ENCODE measurements at places on chromosomes 13 and 19.

DNA sequence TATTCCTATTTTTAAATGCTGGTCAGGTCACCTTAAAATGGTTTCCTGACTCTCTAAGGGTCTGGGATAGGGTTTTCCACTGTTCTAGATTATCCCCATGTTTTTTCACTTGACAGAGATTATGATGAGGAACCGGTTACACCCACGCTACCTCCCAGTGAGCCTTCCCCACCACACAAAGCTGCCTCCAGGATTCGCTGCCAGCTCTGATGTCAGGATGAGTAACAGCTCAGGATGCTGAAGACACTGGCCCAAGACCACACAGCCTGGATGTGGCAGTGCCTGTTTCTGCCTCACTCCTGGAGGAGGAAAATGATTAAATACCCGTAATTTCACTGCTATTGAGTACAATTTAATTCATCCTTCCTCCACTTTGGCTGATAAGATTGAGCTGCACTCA is 22.9 kb downstream of the ZNF114 start:
- no peak for DNase-seq

- DNase-seq, result no peak
Measured at GRCh38 chr19:13899912-13900584, 5.9 kb downstream of the BRME1 start.

DNA sequence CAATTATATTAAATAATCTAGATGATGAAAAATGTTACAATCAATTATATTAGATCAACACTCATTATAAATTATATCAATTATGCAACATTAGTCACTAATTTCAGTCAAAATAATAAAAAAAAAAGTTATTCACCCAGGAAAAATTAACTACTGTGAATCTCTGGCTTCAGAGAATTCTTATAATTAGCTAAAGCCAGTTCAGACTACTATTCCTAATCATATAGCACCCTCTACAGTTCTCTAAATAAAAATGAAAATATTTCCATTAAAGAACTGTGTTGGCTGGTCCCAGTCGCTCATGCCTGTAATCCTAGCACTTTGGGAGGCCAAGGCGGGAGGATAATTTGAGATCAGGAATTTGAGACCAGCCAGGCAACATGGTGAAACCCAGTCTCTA is 33.0 kb downstream of the XPO4 start:
- peak; percentile 1 for DNase-seq

DNA sequence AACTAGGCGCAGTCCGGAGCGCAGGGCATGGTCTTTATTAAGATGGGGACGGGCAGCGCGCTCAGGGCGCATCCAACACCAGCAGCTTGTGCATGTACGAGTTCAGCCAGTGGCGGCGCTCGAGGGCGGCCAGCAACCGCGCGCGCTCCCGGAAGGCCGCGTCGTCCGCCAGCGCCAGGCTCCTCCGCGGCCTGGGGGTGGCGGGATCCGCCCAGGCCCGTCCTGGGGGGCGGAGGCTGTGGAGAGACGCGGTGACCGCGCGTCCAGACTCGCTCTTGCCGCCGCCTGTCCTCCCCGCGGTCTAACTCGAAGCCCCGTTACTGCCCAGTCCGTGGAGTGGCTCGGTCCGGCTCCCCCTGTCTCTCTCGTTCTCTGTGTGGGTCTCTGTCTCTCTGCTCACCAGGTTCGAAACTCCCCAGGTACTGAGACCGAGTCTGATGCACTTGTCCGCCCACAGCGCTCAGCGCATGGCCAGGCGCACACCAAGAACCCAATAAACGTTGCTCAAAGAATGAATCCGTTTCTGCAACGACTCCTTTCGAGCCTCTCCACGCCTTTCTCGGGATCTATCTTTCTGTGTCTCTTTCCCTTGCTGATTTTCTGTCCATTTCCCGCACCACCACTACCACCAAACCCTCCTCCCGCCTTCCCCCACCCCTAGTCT is 702 bp downstream of the PTH2 start:
- peak; percentile 31 for DNase-seq

GRCh38 chr13:97002581-97002980 is 8.3 kb upstream of the OXGR1 start:
- no peak for DNase-seq

DNA sequence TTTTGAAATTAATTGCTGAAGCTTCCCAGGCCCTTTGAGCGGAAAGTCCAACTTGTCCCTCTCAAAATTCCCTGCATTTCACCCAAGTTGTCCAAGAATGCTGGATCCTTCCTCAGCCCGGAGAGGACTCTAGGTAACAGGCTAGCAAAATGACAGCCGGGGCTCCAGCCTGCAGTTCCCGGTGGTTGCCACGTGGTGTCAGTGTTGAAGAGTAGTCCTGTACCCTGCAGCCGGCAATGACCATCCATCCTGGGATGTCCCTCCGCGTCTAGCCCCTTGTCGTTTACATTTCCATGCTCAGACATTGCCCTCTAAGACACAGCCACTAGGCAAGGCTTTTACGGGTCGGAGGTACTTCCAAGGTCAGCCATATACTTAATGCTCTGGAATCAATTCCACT is 31.4 kb upstream of the MTIF3 start:
- peak; percentile 23 for DNase-seq

Data from NCI-H1105 treated with DMSO at 0.1 percent for 48 hours (cell line).